ENCODE measurements at places on chromosomes 2 and 18.

- DNase-seq: no peak
These were observed 12.9 kb upstream of the SNORC start for GRCh38 chr2:232857158-232857563.

DNA sequence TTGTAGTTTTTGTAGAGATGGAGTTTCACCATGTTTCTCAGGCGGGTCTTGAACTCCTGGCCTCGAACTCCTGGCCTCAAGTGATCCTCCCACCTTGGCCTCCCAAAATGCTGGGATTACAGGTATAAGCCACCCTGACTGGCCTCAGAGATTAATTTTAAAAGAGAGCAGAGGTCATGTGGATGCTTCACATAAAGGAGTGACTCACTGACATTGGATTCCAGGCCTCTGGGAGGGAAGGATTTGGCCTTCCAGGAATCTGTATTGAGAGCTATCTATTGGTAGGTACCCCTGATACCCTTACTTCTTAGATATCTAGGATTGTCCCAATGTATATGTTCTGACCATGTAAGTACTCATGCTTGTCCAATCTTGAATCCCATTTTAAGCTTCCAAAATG lies 138.4 kb downstream of the FAM161A start:
- no peak for DNase-seq

- DNase-seq: no peak
These were observed 438.1 kb upstream of the FAM98A start for GRCh38 chr2:34037157-34037556.

- peak; percentile 30 for DNase-seq
These were observed 14.1 kb upstream of the CNNM3 start for GRCh38 chr2:96801786-96802595.

- DNase-seq: no peak
These were observed 13.2 kb downstream of the ASB18 start for GRCh38 chr2:236250909-236251579.

- no peak for DNase-seq
These were observed 607.9 kb upstream of the ID2 start for GRCh38 chr2:8073916-8074315.

DNA sequence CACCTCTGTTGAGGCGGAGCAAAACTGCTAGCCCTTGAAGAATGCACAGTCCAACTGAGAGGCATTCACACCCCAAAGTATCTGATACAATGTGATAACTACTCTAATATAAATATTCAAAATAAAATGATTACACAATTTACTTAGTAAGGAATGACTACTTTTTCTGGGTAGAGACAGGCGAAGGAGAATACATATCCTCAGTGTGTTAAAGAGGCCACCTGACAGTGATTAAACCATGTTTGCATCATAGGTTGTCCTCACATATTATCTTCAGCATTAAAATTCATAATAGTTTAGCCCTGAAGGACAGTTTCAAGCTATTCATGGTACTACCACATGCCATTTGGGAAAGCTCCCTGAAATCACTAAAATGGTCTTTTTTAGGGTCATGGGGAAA lies 16.9 kb upstream of the BAZ2B start:
- no peak for DNase-seq

DNA sequence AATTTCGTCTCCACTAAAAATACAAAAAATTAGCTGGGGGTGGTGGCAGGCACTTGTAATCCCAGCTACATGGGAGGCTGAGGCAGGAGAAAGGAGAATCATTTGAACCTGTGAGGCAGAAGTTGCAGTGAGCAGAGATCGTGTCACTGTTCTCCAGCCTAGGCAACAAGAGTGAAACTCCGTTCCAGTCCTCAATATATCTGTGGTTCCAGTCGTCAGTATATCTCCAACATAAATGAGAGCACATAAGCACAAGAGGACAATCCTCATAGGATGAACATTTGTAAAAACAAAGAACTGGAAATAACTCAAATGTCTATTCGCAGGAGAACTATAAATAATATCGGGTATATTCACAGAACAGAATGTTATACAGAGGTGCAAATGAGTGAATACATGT lies 13.1 kb upstream of the PLEK start:
- DNase-seq: no peak

DNA sequence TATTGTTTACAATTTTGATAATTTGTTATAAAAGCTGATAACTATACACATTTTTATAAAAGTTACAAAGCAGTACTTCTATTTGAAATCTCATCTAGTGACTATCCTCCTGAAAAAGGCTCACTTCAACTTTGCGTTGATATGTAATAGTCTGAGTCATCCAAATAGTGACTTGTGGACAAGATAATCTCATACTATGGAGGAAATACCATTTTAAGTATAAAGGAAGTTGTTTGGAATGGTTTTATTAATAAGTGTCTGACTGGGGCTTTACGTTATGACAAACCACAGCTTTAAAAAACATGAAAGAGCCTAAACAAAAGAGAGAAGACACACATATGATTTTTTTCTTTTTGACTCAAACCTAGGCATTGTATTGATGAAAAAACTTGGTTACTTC lies 272.3 kb upstream of the COL3A1 start:
- no peak for DNase-seq

DNA sequence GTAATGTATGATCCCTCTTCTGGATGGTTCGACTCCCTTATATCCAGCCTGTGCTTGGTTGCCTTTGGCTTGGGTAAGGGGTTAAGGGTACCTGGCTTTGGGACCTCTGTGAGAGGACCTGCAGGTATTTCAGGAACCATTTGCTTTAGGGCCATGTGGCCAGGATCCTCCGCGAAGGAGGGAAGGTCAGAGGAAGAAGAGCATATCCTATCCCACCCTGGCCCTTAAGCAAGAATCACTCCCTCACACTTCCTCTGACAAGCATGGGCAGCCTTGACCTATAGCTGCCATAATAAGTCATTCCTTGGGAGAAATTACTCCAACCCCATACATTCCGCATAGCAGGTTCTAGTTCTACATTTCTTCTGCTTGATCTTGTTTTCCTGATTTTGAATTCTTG lies 59.1 kb upstream of the TXNDC2 start:
- no peak for DNase-seq

- no peak for DNase-seq
These were observed 80.4 kb downstream of the EPB41L3 start for GRCh38 chr18:5463390-5463789.

- peak; percentile 63 for DNase-seq
These were observed 1.5 kb downstream of the SLC39A10 start for GRCh38 chr2:195658541-195658890.

DNA sequence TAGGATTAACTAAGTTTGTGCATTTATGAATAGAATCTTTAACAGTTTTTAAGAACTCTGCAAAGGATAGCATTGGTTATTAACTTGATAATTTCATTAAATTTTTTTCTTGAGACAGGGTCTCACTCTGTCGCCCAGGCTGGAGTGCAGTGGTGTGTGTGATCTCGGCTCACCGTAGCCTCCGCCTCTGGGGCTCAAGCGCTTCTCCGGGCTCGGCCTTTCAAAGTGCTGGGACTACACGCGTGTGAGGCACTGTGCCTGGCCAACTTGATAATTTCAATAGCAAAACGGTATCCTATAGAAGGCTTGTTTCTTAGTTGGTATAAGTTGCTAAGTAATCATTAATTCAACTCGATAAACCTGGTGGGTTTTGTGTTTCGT lies 38.0 kb downstream of the ADNP2 start:
- DNase-seq: no peak

- peak; percentile 34 for DNase-seq
These were observed 3.0 kb downstream of the ADRA2B start for GRCh38 chr2:96113367-96113677.

DNA sequence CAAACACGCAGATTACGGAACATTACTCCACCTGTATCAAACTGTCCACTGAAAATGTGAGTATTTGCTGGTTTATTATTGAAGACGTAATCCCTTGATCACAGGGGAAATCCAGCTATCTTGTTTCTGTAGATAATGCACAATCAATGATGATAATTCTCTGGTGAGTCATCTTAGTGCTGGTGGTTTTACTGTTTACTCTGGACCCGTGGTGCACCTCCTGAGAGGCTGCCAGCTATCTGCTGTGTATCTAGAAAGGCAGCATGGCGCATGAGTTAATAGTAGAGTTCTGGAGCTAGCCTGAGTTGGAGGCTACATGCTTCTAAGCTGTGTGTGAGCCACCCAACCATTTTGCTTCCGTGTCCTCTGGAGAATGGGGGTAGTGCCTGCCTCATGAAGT lies 6.5 kb downstream of the NCAPH start:
- DNase-seq: peak; percentile 71

DNA sequence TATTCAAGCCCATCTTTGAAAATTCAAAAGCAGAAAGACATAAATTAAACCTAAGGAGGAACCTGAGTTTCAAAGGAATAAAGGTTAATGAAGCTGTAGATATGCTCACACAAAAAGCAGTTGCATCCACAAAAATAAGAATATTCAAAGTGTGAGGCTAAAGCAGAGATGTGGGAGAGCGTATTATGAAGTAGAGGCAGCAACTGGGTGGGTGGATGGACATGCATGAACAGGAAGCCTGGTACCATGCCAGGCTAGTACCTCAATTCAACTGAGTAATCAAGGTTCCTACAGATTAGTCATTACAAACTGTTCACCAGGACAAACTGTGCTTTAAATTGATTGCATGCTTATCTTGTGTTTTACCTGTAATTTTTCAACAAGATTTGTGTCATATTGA lies 330.0 kb upstream of the PKDCC start:
- DNase-seq: no peak

DNA sequence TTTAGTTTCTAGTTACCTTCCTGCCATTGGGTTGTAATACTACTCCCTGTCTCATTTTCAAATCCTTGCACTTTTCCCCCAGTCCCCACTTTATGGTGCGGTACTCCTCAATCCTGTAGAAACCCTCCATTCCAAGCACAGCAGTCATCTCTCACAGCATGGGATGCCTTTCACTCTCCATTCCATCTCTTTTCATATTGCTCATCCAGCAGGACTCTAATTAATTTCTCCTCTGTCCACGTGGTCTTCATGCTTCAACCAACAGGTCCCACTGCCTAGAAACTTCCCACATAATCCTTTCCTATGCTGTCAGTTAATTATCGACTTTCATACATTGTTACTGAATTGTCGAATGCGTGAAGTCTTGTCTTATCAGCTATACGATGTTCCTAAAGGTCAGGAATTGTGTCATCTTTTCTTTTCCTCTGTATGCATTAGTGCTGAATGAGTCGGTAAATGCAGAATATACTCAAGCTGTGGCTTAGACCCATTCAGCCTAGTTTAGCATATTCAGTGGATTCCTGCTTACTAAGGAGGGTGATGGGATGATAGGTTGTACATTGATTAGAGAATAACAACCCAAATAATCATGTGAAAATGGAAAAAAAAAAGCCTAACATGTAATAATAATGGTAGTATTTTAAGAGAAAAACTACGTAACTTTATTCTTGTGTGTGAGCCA lies 89.7 kb downstream of the CRIM1 start:
- no peak for DNase-seq

- no peak for DNase-seq
These were observed 762 bp upstream of the SPOPL start for GRCh38 chr2:138500592-138501424.

DNA sequence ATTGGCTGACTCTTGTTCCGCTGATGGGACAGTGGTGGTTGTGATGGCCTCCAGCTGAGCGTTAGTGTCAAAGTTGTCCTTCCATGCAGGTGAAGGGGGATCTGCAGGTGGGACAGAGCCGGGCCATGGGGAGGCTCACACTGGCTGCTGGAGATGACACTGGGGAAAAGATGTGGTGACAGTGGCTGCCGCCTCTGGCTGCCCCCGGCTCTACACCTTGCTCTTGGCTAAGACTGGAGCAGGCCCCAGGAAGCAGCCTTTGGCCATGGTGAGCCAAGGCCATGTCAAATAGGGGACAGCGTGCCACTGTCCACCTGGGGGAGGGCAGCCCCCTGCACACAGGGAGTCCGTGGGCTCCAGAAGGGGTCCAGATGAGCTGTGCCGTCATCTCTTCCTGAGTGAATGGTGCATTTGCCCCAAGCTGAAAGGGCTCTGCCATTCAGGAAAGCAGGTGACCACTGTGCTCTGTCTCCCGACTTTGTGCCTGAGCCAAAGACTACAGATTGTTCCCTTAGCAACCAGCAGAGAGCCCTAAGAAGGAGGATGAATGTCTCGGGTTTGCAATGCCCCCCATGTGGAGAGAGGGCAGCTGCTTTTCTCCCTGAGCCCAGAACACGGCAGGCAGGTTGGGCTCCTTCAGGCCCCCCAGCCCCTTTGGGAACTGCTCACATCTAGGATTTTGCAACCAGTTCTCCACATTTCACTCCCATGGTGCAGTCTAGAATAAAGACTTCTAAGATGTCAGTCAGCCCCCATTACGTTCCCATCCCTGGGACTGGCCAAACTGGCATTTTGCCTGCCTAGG lies 79.1 kb upstream of the BCL2L11 start:
- DNase-seq: no peak

- no peak for DNase-seq
These were observed 24.2 kb downstream of the HPCAL1 start for GRCh38 chr2:10326707-10327594.

- peak; percentile 61 for DNase-seq
These were observed 12.7 kb downstream of the ICOS start for GRCh38 chr2:203949228-203949627.

DNA sequence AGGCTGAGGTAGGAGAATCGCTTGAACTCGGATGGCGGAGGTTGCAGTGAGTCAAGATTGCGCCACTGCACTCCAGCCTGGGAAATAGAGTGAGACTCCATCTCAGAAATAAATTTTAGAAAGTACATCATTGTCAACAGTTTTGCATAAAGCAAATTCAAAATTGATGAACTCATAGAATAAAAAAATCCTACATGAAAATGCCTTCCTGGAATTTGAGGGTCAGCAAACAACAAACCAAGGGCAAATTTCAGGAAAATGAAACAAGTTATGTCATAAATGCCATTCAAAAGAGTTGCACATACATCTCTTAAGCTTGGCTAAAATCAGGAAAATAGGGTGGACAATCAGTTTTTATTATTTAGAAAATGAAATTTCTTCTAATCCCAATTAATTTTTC lies 45.1 kb downstream of the COL5A2 start:
- no peak for DNase-seq

DNA sequence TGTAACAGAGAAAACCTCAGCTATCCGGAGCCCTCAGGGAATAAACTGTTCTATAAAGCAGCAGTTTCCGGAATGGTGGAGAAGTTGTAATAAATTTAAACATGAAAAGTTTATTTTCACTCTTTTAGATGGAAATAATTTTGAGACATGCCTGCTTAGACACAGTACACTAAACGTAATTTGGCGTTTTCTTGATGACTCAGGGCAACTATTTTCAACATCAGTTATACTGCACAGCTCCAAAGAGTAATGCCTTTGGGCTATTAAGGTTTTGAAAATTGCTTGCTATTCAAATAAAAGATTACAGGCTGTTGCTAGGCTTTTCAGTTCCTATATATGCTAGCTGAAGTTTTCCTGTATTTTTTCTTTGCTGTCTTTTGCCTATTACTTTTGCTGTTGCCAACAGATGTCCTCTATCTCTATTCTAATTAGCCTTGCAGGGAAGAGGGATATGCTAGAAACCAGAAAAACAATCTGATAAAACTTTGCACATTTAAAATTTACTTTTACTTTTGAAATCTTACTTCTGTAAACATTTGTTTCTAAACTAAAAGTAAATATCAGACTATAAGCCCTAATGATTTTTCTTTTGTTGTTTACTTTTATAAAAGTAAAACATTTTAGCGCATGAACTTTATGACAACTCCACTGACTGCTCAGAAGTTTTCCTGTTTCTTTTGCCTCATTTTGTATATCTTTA lies 113.4 kb upstream of the WDSUB1 start:
- DNase-seq: no peak

- DNase-seq: no peak
These were observed 12.8 kb downstream of the RBFA start for GRCh38 chr18:80046961-80047541.

GRCh38 chr18:75421656-75422055 lies 5.8 kb downstream of the SMIM21 start:
- DNase-seq: no peak

- DNase-seq: no peak
These were observed 95.6 kb downstream of the SH3BP4 start for GRCh38 chr2:235047171-235048160.
